Neural progenitor cell (in vitro differentiated cells): ENCODE measurements at places on chromosomes 7 and 10. TPM values are rescaled to one million over a fixed set of nuclear protein-coding genes. Genes with fewer than 3 reads are reported as not detected.
A peak's percentile ranks its signal among the peaks of the same experiment; 100 is the strongest.

CDC14C gene
- total RNA-seq = 0.15 and 0.54 TPM in 2 replicates

DNA sequence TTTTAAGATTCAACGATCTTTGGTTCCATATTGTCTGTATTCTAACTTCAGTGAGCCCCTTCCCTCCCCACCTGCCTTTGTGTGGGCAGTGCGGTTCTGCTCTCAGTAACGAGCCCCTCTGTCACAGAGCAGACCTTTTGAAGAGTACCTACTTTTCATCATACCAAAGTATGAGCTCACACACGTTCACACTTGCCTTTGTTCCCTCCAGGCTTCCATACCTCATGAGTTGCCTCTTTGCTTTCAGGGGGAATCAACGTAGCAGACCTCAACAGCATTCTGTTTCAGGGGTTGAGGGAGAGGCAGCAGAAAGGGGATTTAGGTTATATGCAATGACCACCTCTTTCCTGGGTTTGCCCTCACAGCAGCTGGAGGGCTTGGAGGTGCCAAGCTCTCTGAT is 211.4 kb upstream of the MDFIC start:
- peak; percentile 5 for DNase-seq

DNA sequence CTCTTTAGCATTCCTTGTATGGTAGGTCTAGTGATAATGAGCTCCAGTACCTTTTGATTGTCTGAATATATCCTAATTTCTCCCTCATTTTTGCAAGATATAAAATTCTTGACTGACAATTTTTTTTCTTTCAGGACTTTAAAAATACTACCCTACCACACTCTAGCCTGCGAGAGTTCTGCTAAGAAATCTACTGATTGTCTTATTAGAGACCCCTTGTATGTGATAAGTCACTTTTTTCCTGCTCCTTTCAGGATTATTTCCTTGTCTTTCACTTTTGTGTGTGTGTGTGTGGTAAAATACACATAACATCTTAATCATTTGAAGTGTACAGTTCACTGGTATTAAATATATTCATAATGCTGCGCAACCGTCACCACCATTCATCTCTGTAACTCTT is 68.7 kb upstream of the PPP1R9A start:
- DNase-seq = no peak

DNA sequence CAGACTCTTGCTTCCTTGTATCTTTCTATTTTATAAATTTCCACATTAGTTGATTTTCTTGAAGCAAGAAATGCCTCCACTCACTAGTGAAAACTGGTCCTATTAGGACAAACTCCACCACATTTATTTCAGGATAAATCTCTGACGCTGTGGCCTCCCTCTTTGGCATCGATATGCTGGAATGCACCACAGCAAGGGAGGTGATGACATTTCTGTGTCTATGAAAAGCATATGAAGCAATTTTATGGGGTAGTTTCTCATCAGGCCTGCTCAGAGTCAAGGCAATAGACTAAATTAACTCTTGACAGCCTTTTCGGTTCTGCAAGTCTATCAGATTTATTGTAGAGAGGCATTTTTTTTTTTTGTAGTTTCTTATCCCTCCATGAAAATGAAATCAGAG is 304.4 kb downstream of the ZEB1 start:
- DNase-seq = no peak

- no peak for DNase-seq
Measured at GRCh38 chr7:150451833-150452461, 1.5 kb downstream of the GIMAP8 start.

DNA sequence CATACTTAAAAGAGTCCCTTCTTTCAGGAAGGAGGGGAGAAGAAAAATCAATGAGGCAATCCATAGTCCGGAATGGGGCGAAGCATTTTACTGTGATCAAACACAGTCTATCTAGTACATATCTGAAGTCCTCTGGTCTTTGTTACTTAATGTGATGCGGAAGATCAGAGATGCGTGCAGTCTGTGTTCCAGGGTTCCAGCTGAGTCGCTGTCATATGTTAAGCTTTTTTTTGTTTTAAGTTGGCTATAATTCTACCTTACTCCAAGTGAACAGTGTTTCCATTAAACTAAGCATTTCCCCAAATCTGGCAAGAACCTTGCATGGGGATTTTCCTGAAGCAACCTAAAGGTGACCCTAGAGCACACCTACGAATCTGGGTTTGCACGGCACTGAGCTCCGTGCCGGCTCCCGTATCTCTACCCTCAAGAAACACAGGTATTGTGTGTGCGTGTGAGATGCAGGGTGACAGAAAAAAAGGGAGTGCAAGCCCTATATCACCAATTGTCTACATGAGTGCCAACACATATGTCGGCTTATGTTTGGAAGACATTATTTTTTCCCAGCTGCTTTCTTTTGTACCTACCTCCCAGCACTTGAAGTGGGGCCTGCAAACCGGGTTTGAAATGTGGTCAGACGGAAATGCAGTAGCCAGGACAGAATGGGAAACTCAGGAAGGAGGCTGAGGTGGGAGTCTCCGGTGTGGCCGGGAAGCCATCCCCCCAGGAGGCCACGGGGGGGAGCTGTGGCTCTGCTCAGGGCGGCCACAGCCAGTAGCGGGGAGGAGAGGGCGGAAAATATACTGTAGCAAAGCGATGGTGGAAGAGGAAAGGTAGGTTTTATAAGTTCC is 435.8 kb upstream of the MGMT start:
- peak; percentile 83 for DNase-seq

SAMD9 gene
- not detected in 2 replicates for total RNA-seq

PRF1 gene
- total RNA-seq = not detected in 2 replicates

DNA sequence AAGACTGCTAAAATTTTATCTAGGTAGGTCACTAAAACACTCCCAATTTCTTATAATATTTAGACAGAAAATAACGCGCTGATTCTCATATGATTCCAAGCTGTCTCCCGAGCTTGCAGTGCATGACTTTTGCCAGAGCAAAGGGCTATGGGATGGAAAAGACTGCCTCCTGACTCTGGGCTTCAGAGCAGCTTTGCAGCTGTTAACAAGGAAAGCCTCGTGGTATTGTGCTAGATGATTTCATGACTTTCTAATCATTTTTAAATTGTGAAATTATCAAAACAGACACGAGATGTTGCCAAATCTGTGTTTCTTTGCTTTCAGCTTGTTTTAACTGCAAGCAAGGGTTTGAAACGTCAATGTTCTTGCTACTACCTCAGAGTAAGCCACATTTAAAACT is 238.3 kb downstream of the AGMO start:
- no peak for DNase-seq

- DNase-seq = no peak
Measured at GRCh38 chr10:131517781-131518180, 206.3 kb upstream of the TCERG1L start.

DNA sequence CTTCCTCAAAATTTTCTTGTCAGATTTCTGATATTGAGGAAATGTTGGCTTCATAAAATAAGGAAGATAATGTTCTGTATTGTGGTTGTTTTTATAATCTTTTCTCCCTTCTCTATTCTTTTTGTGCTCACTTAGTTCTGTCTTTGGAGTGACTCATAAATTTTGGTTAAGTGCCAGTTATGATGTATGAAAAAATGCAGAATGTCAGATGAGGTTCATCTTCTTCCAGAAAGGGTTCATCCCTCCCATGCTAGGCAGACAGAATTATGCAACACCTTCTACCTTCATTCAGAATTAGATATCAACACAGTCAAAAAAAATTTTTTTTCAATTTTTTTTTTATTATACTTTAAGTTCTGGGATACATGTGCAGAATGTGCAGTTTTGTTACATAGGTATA is 36.6 kb upstream of the CYP2C19 start:
- no peak for DNase-seq

GRCh38 chr7:47938574-47939165 is 9.6 kb downstream of the PKD1L1 start:
- DNase-seq = no peak

DNA sequence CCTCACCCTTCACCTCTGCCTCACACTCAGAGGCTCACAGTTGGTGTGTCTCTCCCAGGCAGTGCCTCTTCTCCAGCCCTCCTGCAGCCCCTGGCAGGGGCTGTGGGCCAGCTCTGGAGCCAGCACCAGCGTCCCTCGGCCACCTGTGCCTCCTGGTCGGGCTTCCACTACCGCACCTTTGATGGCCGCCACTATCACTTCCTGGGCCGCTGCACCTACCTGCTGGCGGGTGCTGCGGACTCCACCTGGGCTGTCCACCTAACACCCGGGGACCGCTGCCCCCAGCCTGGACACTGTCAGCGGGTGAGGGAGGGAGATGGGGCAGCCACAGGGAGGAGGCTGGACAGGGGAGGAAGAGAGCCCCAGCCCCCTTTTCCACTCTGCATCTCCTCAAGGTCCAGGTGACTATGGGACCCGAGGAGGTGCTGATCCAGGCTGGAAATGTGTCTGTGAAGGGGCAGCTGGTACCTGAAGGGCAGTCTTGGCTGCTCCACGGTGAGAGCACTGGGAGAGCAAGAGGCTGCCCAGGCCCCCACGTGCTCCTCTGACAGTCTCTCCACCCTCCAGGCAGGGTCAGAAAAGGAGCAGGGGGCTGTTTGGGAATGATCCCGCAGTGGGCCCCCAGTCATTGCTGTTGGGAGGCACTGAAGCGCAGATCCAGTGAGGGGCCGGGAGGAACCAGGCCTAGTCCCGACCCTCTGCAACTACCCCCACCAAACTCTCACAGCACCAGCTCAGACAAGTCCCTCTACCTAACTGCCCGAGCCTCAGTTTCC is 4.4 kb upstream of the ZNF467 start:
- DNase-seq = no peak

ELAPOR2 gene
- total RNA-seq = 80.2 and 80.4 TPM in 2 replicates

DNA sequence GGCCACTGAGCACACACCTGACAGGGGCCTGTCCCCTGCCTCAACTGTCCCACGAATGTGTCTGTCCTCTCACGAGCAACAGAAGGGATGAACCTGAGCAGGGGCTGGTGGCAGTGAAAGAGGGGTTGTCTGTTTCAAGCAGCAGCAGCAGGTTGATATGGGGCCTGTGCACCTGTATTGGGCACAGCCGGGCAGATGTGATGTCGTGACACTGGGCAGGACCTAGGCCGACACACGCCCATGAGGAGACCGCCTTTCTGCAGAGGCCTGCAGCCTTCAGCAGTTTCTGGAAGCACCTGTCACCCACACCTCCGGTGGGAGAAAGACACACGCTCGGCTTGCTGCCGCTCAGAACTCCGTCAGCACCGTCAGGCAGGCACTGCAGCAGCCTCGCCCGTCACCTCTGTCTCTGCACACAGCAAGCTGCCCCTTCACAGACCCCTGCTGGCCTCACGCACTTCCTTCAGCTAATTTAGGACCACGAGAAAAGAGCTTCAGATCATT is 48.5 kb downstream of the AMZ1 start:
- DNase-seq = no peak

ADGRA1 gene
- not detected in 2 replicates for total RNA-seq

DNA sequence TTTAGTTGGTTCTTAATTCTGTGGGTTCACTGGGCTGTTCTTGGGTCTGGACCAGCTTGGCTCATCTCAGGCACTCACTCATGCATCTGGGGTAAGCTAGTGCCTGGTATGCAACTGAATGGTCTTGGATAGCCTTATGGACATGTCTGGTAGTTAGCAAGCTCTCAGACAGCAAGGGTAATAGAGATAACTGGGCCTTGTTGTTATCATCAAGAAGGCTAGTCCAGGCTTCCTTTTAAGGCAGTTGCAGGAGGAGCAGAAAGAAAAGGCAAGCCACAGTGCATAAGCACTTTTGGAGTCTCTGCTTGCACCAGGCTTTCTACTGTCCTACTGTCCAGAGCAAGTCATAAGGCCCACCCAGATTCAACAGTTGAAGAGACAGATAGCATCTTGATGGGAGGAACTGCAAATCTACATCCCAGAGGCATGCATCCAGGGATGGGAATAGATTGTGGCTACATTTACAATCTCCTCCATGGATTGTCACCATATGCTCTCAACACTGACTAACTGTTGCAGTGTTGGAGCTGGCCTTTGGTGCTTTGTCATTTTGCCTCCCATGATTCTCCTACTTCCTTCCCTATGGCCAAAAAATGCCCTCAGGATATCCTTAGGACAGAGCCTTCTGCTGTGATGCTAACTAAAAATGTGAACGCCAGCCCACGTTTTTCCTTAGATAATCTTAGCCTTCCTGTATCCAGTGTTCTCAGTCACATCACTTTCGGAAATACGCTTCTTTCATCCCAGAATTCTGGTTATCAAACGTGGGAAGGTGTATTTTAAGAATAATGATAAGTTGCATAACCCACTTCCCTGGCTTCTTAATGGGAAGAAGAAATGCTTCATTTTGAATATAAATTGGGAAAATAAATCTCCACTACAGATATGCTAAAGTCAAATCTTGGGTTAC is 3.6 kb downstream of the GIMAP4 start:
- DNase-seq = no peak

LARP4B gene
- 33.1 and 37.8 TPM in 2 replicates for total RNA-seq

GRCh38 chr7:66039094-66039670 is 36.4 kb upstream of the ASL start:
- no peak for DNase-seq

DNA sequence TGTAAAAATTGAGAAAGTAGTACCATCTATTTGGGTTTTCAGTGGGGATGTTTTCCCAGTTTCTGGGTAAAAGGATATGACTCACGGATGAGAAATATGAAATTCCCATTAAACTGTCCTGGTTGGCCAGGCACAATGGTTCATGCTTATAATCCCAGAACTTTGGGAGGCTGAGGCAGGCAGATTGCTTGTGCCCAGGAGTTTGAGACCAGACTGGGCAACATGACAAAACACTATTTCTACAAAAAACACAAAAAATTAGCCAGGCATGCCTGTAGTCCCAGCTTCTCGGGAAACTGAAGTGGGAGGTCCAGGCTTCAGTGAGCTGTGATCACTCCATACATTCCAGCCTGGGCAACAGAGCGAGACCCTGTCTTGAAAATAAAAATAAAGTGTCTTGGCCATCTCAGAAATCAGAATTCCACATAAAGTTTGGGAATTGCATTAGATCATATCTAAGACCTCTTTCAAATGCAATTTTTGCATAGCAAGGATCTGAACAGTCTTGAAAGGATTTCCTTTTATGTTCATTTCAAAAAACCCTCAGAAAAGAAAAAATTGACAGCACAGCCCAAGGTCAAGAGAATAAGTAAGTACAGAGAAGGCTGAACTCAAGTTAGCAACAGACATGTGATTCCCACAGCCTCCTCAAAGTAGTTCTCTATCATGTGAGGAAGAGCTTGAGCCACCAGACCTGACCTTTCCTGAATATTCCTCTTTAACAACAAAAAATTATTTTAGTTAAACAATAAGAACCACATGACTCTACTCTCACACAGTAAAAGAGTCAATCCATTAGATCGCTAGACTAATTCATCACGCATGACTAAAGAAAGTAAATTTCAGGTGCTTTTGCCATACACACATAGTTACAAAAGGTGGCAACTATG is 141.5 kb upstream of the CAV2 start:
- DNase-seq = no peak

EGFR gene
- total RNA-seq = 4.6 and 4.7 TPM in 2 replicates

GRCh38 chr10:114266521-114266920 is 27.5 kb downstream of the VWA2 start:
- DNase-seq = no peak

DNA sequence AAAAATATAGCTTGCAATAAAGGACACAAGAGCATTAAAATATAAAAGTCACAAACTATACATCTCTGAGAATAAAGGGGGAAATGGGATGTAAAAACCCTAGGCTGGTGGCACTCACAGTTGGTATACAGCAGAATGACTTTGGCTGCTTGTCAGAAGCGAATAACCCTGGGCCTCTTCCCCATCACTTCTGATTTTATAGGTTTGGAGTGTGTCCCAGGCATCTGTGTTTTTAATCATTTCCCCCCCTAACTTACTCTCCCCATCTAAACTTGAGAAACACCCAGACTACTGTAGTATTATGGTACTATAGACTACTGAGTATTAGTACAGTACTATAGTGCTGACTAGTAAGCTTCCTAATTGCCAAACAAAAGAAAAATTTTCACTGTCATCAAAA is 1.8 kb upstream of the RPA3 start:
- no peak for DNase-seq

- DNase-seq = no peak
Measured at GRCh38 chr7:130963339-130963738, 229.3 kb upstream of the KLF14 start.

CPA5 gene
- total RNA-seq = 0.50 TPM in 1 of 2 replicates, not detected in the other
